ENCODE measurements at places on chromosomes 2 and 18.

DNA sequence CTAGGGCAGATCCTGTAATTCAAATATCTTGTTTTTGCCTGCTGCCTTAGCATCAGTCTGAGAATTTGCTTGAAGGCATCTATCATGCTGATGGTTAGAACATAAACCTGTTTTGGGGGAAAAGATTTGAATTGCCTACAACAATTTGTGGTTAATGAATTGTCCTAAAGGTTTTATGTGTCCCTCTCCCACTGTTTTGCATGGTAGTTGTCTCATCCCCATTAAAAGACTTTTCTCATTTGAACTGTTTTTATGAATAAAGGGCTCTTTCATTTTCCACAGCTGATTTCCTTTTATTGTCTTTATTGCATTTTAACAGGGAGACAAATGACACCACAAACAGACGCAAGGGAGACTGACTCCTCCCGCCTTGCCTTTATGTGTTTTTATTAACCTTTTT lies 275.6 kb downstream of the PIK3C3 start:
- DNase-seq = no peak

- DNase-seq = no peak
Measured at GRCh38 chr18:33513027-33513426, 65.0 kb upstream of the ASXL3 start.

- DNase-seq = no peak
Measured at GRCh38 chr18:62773691-62774090, 58.4 kb downstream of the PHLPP1 start.

DNA sequence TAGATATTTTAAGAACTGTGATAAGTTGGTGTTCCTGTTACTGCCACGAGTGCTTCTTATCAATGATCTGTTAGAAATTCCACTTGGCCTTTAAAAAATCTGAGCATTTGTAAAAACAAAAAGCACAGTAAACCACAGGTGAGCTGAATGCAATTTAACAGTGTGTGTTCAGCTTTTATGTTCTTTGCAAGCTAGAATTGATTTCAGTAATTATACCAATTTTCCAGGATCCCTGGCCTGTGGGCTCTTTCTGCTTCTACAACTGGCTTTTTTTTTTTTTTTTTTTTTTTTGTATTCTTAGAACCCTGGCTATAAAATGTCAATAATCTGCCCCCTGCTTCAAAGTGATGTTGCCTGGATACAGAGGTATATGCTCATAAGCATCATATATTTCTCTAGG lies 548.5 kb upstream of the SLC8A1 start:
- no peak for DNase-seq

GRCh38 chr2:209593930-209594329 lies 170.1 kb downstream of the MAP2 start:
- DNase-seq = no peak

DNA sequence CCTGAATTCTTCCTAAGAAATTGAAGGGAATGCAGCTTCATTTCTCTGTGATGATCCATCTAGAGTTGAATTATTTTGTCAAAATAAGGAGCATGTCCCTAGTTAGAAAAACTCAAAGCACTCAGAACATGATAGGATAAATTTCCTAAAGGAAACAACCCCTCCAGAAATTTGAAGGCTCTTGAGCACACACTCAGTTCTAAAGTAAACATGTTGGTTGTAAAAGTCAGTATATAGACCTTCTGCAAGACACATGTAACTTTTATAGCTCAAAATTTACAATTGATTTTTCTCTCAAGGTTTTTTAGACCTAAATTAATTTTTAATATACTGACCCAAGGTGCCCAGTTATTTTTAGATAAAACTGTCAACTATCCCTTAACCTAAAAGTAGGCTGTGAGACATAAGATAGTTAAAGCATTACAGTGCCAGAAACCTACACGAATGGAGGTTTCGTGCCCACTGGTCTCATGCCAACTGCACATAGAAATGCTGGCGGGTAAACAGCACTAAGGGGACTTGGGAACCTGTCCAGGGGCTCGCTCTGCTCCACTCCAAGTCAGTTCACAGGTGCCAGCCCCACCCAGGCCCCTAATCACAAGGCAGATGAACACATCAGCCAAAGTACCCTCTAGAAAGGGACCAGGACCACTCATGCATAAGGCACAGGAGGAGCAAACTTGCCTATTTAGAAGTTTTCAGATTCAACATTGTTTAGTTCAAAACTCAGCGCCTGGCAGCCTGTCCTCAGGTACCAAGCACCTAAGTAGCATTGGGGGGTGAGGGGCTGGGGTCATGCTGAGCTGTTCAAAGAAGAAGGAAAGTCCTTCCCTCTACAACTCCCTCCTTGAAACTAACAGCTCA lies 106.5 kb downstream of the SMC6 start:
- no peak for DNase-seq

- DNase-seq = no peak
Measured at GRCh38 chr2:240509667-240510512, 47.9 kb downstream of the ANKMY1 start.

DNA sequence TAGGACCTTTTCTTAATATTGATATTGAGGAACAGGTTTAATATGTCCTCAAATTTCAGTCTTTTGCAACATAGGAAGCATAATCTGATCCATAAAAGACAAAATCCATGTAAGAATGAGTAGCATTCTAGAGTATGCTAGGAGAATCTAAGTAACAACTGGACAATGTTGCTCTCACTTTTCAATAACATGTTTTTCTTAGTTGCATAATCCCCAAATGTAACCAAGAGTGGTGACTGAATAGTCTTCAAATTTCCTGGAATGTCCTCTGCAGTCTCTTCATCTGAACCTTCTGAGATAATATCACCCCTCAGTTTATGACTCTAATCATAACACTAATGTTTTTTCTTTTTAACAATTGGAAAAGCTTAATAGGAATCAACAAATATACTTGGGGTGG lies 110.0 kb upstream of the ZEB2 start:
- DNase-seq = peak; percentile 26

- peak; percentile 100 for DNase-seq
Measured at GRCh38 chr2:55992455-55992854, 68.9 kb upstream of the EFEMP1 start.

- DNase-seq = no peak
Measured at GRCh38 chr18:61883547-61883946, 9.3 kb downstream of the RNF152 start.

- no peak for DNase-seq
Measured at GRCh38 chr2:45244928-45245327, 235.7 kb upstream of the SIX2 start.

DNA sequence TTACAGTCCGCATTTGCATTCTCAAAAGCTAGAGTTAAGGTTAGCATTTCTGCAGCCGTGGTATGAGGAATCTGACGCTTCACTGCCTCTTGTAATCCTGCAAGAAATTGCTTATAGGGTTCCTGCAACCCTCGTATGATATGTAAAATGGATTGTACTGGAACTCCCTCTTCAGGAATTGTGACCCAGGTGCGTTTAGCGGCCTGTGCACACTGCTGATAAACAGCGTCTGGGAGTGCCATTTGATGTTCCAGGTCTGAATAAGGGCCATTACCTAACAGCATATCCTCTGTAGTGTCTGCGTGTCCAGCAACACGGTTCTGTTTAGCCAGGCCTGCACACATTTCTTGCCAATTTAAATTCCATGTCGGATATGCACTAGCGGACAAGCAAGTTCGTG lies 42.5 kb downstream of the CXCR4 start:
- DNase-seq = no peak

DNA sequence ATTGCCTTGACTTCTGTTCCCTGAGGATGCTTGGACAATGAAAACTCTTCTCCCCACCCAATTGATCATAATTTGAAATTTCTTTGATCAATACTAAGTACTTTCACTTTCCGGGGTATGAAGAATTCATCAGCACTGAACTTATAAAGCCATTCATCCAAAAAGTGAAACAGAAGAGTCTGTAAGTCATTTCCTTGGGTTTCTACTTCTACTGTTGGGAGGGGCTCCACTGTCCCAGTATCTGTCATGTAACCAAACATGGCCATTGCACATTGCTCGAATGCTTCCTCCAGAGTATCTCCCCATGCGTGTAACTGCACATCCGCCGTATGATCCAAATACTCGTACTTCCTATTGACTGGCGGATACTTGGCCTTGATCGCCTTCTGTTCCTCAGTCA lies 30.3 kb downstream of the NCL start:
- DNase-seq = no peak

GRCh38 chr2:111654829-111655228 lies 229.2 kb downstream of the ANAPC1 start:
- DNase-seq = no peak

GRCh38 chr18:55465313-55465712 lies 122.7 kb downstream of the TCF4 start:
- no peak for DNase-seq

DNA sequence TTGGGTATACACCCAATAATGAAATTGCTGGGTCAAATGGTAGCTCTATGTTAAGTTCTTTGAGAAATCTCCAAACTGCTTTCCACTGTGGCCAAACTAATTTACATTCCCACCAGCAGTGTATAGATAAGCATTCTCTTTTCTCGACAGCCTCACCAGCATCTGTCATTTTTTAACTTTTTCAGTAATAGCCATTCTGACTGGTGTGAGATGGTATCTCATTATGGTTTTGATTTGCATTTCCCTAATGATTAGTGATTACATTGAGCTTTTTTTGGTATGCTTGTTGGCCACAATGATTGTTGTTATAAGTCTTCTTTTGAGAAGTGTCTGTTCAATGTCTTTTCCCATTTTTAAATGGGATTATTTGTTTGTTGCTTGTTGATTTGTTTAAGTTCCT lies 50.4 kb upstream of the EPAS1 start:
- DNase-seq = no peak

DNA sequence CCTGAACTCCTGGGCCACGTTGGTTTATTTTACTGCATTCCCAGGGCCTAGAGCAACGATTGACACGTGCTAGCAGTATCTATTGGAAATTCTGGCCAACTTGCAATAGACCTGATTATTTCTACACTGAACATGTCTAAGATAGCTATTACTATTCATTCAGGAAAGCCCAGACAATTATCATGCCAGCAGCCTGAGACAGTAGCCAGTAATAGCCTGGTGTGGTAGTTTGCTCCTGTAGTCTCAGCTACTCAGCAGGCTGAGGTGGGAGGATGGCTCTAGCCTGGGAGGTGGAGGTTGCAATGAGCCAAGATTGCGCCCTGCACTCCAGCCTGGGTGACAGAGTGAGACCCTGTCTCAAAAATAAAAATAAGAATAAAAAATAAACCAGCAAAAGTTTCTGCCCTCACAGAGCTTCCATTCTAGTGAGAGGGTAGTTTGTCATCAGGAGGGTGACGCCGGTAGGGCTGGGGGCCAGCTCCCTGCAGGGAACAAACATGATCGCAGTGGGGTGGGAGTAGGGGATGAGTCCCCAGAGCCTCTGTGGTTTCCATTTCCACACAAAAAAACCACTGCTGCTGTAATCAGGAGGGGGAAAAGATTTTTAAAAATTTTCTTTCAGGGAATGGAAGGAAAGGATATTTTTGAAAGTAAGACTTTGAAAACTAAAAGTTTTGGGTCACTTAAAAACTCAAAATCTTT lies 4.3 kb downstream of the CASP8 start:
- peak; percentile 22 for DNase-seq

- DNase-seq = peak; percentile 90
Measured at GRCh38 chr2:85132834-85133637, at the start of gene TCF7L1. TCF7L1 (plus strand) TSS chr2:85133392; CDS start chr2:85133685, 293 bp downstream.

- DNase-seq = no peak
Measured at GRCh38 chr18:9811978-9812377, 73.8 kb upstream of the TXNDC2 start.

DNA sequence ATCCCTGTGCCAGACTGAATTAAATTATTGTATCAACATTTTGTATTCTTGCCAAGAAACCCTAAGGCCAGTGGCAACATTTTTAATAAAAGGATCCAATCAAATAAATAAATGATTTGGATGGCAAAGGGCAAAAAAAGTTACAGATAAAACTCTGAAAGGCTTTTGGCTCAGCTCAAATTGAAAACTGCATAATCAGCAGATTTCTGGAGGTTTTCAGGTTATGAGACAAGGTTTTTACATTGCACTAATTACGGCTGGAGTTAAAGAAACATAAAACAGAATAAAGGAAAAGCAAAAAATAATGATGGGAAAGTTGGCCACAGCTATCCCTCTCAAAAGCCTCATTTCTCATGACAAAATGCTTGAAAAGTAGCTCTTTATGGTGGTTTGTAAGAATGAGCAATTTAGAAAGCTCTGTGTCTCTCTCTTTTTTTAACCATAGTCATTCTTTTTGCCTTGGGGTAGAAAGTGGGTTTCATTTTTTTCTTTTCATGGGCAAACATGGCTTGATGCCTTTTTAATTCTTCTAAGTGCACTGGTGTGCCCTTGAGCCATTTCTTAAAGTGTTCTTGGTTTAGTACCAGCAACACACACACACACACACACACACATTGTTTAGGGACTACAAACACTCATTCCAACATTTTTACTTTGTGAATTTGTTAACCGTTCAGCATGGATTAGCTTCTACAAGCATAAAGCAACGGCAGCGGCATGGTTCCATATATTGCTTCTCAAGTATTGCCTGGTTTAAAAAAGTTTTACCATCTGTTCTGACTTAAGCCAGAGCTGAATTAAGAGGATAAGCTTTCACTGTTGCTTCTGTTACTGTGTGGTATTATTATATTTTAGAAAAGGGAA lies 747.1 kb upstream of the FSHR start:
- DNase-seq = no peak

DNA sequence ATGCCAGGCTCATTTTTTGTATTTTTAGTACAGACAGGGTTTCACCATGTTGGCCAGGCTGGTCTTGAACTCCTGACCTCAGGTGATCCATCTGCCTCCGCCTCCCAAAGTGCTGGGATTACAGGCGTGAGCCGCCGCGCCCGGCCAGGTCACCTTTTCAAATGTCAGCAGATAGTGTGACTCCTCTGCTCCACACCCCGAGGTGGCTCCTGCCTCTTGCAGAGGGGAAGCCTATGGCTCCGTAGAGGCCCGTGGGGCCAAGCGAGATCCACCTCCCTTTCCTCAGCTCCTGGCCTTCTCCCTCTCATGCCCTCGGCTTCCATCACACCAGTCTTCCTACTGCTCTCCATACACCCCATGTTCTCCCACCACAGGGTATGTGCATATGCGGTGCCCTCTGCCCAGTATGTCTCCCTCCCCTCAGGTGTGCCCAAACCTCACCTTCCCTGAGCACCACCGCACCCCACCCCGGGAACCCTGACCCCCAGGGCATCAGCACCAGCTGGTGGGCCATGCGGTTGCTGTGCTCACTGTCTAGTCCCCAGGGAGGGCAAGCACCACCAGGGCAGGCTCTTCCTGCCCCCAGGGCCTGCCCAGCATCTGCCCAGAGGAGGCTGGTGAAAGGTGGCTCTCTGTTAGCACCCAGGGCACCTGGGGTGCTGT lies 10.7 kb downstream of the GPR17 start:
- no peak for DNase-seq

GRCh38 chr2:121360566-121361300 lies 75.7 kb upstream of the TFCP2L1 start:
- DNase-seq = peak; percentile 44

DNA sequence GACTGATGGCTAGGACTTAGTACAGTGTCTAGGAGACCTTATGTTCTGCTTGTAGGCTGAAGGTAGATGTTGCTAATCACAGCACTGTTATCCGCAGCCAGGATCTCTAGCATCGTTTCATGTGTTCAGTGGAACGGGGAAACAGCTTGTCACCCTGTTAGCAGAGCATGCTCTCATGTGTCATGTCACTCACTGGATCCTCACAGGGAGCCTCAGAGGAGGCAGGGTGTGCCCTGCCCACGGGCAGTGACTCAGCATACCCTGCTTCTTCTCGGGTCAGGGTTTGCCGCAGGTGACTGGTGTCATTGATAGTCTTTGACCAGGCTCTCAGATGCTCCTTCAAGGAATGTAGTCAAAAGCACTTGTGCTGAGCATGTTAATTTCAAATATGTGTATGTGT lies 44.4 kb downstream of the RPIA start:
- DNase-seq = no peak
